Activated CD4-positive, alpha-beta memory T cell treated with anti-CD3 and anti-CD28 coated beads for 36 hours (primary cell): ENCODE measurements at places on chromosomes 1 and 21.
A peak's percentile ranks its signal among the peaks of the same experiment; 100 is the strongest.

GRCh38 chr1:217526636-217527035, 104.3 kb downstream of the GPATCH2 start:
- H3K4me1 ChIP-seq = no peaks in the 10 kb centered on the region
- no peaks in the 10 kb centered on the region for H3K27me3 ChIP-seq
- no peak overlapping the region for H3K4me3 ChIP-seq
- no peak for DNase-seq
- peaks cover 15% of the 10 kb centered on the region for H3K36me3 ChIP-seq
- no peak overlapping the region for H3K27ac ChIP-seq

DNA sequence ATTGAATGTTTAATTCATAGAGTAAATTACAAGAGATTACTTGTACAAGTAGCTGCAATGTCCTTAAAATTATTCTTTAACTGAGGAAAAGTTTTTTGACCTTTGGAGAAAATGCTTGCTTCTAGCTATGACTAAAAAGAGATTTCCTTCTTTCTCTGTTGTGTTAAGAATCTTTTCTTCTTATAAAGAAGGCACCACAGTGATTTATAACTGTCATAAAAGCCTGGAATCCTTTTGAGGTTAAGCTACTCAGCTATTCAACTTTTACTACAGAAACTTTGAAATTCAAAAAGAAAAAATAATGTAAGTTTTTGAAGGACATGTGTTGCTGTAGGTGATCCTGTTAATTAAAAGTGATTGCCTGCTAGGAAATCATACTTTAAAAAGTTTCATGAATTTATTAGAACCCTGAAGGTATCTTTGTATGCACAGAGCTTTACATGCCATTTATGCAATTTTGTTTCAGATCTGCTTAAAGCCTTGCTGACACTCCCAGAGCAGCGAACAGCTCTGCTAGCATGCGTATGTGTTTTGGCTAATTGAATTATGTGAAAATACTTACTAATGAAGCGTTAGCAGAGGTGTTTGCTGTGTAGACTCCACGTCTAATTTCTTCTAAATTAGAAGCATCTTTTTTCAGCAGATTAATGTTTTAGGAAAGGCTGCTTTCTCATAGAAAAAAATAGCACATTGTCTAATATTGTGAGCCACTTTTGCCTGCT, 94.7 kb upstream of the SMYD2 start:
- H3K4me1 ChIP-seq = peaks cover 6% of the 10 kb centered on the region
- no peak overlapping the region for H3K4me3 ChIP-seq
- no peak for DNase-seq
- H3K27ac ChIP-seq = no peak overlapping the region

- H3K27ac ChIP-seq = no peak overlapping the region
- peak; percentile 36 for DNase-seq
- H3K4me3 ChIP-seq = peak overlapping the region; percentile 70
- peaks cover 9% of the 10 kb centered on the region for H3K4me1 ChIP-seq
- no peaks in the 10 kb centered on the region for H3K36me3 ChIP-seq
- peaks cover 50% of the 10 kb centered on the region for H3K27me3 ChIP-seq
Observed at GRCh38 chr1:41381692-41382479, 20.7 kb downstream of the FOXO6 start.

DNA sequence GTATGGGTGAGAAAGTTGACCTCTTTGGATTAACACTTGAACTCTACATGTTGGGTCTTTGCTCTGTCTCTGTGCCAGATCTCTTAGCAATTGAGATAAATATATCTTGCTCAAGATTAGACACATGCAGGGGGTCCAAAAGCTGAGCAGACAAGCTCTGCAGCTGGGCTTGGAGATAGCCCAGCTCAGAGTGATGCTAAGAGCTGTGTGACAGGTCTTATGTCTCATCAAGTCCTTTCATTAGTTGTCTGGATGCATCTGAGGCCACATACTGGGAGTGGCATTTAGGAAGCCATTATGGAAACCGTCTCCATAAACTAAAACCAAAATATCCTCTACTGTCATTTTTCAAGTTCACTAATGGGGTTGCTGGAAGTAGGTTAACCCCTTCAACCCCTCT, 289.4 kb upstream of the DUSP10 start:
- no peaks in the 10 kb centered on the region for H3K36me3 ChIP-seq
- no peak for DNase-seq
- no peak overlapping the region for H3K4me3 ChIP-seq
- peaks cover 6% of the 10 kb centered on the region for H3K27me3 ChIP-seq
- no peaks in the 10 kb centered on the region for H3K4me1 ChIP-seq

- H3K4me1 ChIP-seq = no peaks in the 10 kb centered on the region
- DNase-seq = no peak
- no peak overlapping the region for H3K4me3 ChIP-seq
- H3K27me3 ChIP-seq = no peaks in the 10 kb centered on the region
- no peak overlapping the region for H3K27ac ChIP-seq
- H3K36me3 ChIP-seq = no peaks in the 10 kb centered on the region
Observed at GRCh38 chr1:118902711-118903191, 85.4 kb downstream of the TBX15 start.
